ENCODE measurements at places on chromosomes 6 and 20.

- no peak for DNase-seq
These were observed 115.5 kb downstream of the REV3L start for GRCh38 chr6:111367393-111368088.

DNA sequence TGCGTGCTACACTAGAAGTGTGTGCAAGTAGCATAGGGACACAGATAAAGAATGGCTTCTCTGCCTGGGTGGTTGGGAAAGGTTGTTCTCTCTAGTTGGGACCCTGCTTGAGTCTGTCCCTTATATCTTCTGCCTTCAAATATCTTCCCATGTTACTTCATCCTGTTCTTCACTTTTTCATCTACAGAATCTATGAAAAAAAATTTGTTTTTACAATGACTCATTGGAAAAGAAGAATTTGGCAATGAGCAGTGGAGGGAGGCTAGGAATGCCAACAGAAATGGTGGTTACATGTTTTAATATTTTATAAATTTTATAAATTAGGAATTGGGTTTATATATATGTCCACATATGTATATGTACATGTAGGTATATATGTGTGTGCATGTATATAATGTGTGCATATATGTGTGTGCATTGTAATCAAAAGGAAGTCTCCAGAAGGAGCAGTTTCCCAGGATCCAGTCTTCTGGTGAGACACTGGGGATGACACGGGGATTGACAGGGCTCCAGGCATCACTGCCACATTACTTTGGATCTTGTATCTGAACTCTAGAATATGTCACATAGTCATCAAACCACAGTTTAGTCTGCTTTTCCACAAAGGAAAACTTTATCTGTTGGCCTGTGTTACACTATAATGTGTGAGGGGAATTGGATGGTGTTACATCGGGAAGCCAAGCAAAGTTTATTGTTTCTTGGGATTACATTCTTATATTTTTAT lies 75.3 kb upstream of the RIPOR2 start:
- no peak for DNase-seq

- no peak for DNase-seq
These were observed 21.7 kb upstream of the SENP6 start for GRCh38 chr6:75579951-75580350.

DNA sequence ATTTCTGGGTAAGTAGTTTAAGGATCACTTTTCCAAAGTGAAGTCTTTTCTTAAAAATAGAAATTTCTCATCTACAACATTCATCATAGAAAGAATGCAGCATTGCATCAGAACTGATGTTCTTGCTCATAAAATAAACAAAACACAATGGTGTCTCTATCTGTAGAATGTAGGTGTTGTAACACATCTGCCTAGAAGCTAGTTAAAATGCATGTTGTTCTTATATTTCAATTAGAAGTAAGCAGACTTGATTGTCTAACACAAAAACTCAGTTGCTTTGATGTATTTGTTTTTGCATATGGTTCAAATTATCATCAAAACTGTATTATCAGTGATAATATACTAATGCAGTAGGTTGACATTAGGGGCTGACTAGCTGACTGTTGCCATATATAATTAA lies 654.7 kb upstream of the FLRT3 start:
- DNase-seq = no peak

DNA sequence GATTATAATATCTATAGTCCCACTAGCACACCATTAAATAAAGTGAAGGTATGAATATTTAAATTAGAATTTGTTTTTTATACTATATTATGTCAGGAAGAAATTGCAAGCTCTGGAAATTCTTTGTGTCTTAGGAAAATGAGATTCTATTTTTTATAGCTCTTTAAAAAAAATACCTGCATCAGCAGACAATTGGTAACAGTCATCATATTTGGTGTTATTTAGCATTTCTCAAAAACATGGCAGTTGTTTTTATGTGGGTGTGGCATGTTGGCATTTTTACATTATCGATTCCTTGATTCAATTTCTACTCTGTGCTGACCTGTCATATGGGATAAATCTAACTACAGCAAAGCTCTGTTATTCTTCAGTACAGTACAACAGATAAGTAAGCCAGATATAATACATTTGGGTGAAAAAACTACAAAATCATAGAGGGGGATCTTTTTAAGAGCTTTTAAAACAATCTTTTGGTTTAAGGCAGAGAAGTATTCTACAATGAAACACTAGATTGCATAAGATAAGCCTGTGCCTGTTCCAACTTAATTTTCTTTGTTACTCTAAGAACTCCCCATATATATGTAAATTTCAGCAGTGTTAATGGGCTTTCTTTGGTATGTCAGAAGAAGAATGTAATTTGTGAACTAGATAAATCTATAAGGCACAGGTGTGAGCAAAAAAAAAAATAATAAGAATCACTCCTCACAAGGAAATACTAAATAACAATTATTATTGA lies 71.5 kb downstream of the LAMA2 start:
- DNase-seq = no peak

GRCh38 chr6:110930781-110931180 lies 27.7 kb upstream of the GTF3C6 start:
- no peak for DNase-seq

- DNase-seq = no peak
These were observed 10.6 kb downstream of the WDR27 start for GRCh38 chr6:169691260-169691659.

GRCh38 chr6:107369493-107369892 lies 89.9 kb downstream of the PDSS2 start:
- DNase-seq = no peak

DNA sequence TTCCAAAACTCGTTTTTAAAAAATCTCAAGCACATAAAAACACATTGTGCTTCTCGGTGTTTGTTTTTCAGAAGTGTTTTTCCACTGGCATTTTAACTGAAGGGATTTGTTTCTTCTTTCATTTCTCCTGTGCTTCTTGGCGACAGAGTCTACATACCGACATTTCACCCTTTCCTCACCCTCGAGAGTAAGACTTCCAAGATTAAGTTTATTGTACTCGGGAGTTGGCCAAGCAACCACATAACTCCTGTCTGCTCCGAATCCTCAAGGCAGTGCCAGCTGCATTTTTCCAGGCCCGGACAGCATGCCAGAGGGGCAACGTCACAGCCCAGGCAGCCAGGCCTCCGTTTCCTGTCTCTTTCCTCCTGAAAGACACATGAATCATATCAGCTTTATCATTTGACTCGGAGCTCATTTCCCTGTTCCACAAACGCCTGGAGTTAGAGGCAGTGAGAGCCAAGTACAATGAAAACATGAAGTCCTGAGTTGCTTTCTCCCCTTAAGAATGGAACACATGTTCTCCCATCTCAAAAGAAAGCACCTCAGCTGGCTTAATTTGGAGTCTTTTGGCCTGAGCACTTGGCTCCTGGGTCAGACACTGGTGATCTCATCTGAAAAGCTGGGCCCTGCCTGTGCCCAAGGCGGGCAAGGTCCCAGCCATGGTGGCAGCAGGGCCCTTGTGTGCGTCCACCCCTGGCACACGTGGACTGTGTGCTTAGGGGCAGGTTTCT lies 23.2 kb upstream of the FAM50B start:
- no peak for DNase-seq

GRCh38 chr20:13174402-13174801 lies 46.7 kb upstream of the ISM1 start:
- DNase-seq = no peak

DNA sequence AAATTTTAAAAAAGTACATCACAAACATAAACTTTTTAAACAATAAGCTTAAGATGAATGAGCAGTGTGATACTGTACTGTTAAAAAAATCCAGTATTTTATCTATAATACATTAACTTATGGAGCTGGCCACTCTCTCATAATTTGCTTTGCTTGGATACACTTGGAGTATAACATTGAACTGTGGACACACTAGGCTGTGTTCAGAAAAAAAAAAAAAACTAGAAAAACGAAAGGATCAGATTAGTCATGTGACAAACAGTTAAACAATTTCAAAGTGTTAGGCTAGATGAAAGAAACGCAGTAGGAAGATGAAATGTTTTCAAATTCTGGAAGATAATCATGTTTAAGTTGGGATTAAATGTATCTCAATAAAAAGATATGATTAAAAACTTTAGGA lies 220.0 kb downstream of the GRIK2 start:
- DNase-seq = no peak

GRCh38 chr6:96963809-96964208 lies 39.3 kb downstream of the KLHL32 start:
- DNase-seq = no peak

DNA sequence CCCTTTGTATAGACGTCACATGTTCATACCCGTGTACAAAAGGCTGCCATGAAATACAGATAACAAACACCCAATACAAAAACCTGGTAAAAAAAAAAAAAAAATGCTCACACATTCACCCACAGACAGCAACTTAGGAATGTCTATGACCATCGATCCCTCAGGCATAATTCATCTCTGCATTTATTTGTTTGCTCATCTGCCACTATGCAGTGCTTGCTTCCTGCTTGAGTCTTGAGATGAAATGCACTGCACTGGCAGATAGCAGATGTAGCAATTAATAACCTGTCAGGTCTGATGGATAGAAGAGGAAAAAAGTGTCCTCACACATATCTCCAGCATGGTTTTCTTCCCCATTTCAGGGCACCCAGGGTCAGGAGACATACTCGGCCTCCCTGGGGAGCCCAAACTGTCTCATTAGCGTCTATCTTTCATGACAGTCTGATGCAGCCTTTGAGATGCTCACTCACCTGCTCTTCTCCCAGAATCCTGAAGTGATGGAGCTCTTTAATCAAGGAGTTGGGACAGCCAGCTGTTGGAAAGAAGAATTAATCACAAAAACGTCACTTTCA lies 295.1 kb upstream of the AGPAT4 start:
- DNase-seq = no peak

GRCh38 chr6:134347885-134348805 lies 30.2 kb upstream of the SGK1 start:
- no peak for DNase-seq
